Naive thymus-derived CD8-positive, alpha-beta T cell (primary cell): ENCODE measurements at places on chromosomes 16 and 17. TPM values are rescaled to one million over a fixed set of nuclear protein-coding genes. Genes with fewer than 3 reads are reported as not detected.

Gene CEP112
- total RNA-seq: 1.7 TPM

Gene MPP2
- 5.2 TPM for total RNA-seq

Gene CFAP52
- total RNA-seq: not detected

Gene GAS7
- total RNA-seq: 2.1 TPM

- DNase-seq: no peak
Observed at GRCh38 chr17:35057332-35057915, 6.1 kb downstream of the RFFL start.

DNA sequence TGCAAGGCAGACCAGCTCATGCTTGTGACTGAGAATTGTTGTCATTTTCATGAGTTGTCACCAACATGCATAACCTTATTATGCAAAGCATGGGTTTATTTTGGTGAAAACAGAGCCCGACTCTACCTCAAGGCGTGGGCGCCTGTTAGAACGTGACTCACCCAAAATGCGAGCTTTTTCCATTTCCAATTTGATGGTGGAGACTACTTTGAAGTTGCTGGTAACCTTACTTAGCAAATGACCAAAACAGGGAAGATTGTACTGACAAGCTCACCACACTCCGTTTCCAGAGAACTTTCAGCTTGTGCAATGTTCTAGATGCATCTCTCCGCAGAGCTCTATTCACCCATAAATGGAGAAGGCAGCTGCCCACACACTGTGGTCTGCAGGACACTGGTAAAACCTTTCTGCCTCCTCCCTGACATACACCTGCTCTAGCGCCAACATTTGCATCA is 284.5 kb downstream of the MAF start:
- no peak for DNase-seq

DNA sequence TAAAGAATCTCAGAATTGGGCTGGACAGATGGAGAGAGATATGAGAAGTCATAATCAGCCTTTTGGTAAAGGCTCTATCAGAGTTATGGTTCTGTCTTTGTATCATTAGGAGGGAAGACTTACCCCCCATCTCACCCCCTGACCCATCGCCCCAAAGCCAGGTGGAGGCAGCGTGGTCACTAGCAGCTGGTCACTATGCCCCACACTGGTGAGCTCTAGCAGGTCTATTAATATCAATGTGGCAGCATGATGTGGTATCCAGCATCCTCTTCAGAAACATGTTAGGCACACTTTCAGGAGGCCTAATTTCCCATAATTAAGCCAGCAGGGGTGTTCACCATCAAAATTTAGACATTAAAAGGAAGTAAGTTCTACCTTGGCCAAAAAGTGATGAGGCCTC is 183.8 kb upstream of the COX10 start:
- no peak for DNase-seq

DNA sequence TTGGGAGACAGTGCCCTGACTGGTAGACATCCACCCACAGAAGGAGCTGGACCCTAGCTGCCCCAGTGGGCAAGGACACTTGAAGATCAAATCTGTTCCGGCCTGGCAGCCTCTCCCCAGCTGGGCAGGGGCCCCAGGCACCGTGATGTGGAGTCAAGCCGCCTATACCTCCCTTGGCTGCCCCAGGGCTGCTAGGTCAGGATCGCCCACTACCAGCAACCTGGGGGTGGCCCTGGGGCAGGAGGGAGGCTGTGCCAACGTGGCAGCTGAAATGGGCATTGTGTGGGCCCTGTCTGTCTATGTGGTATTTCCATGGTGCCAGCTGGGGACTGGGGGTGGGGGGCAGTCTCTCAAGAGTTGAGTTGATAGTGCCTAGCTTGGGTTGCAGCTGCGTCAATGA is 941 bp downstream of the PDK2 start:
- no peak for DNase-seq

DNA sequence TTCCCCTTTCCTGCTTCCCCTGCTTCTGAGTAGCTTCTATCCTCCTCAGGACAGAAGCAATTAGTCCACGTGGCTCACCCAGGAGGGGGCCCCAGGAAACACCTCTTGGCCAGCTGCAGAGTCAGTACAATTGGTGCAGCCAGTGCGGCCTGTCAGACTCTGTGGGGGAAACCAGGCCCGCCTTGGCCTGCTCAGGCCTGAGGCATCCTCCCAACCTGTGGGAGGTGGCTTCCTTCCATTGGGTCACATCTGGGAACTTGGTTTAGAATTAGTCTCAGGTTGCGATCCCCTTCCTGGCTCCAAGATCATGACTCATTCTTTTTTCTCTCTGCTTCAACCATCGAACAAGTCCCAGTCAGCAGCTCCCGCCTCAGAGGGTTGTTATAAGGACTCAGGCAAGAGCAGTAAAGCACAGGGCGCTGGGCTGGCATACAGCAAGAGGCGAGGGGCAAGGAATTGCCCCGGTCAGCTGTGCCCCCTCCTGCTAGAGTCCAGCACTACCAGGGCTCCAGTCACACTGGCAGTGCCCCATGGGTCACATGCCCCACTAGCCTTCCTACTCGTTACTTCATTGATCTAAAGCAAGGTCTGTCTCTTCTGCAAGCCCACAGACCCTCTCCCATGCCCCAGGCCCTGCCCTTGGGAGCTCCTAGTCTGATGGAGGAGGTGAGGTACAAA is 8.1 kb upstream of the EPX start:
- no peak for DNase-seq

DNA sequence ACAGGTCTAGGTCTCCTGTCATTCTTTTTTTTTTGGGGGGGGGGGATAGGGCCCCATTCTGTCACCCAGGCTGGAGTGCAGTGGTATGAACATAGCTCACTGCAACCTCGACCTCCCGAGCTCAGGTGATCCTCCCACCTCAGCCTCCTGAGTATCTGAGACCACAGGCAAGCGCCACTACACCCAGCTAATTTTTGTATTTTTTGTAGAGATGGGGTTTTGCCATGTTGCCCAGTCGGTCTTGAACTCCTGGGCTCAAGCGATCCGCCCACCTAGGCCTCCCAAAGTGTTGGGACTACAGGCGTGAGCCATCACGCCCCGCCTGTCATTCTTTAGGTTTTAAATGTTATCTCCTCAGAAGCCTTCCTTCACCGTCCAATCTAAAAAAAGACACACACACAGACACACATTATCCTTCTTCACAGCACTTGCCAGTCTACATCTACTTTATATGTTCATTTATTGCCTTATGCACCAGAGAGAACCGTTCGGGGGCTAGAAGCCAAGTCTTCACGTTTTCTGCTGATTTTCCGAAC is 694 bp downstream of the MRPL27 start:
- DNase-seq: no peak
